Hematopoietic multipotent progenitor cell treated with erythropoietin and hydrocortisone succinate and interleukin-3 and kit ligand, for 17 days (in vitro differentiated cells): ENCODE measurements at places on chromosomes 1 and 21.
A peak's percentile ranks its signal among the peaks of the same experiment; 100 is the strongest.

GRCh38 chr21:35727830-35728229, 332.5 kb downstream of the SETD4 start:
- DNase-seq = no peak

DNA sequence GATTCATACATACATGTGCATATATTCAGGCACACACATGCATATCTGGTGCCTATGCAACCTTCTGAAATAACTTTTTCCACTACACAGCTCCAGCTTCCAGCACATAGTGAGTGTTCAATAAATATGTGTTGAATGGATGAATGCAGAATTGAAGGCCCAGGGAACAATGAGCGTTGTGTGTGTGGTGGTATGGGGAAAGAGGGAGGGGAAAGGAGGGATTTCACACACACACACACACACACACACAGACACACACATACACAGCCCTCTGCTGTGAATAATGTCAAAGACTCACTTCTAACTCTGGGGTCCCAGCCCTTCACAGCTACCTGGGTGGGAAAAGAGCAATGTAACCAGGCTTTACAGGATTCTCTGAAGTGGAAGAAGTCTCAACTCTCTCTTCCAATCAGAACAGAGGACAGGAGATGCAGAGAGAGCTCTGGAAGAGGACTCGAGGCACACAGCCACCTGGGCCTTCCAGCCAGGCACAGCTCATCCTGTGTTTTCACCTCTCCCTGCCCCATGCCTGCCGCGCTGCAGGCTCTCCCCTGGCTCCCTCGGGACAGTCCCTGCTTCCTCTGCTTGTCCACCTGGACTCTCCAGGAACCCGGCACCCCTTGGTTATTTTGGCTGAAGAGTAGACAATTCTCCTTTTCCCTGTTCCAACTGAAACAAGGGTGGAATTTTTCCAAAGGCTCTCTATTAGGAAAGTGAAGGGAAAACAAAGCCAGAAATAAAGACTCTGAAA, 5.4 kb upstream of the IGSF8 start:
- DNase-seq = no peak

DNA sequence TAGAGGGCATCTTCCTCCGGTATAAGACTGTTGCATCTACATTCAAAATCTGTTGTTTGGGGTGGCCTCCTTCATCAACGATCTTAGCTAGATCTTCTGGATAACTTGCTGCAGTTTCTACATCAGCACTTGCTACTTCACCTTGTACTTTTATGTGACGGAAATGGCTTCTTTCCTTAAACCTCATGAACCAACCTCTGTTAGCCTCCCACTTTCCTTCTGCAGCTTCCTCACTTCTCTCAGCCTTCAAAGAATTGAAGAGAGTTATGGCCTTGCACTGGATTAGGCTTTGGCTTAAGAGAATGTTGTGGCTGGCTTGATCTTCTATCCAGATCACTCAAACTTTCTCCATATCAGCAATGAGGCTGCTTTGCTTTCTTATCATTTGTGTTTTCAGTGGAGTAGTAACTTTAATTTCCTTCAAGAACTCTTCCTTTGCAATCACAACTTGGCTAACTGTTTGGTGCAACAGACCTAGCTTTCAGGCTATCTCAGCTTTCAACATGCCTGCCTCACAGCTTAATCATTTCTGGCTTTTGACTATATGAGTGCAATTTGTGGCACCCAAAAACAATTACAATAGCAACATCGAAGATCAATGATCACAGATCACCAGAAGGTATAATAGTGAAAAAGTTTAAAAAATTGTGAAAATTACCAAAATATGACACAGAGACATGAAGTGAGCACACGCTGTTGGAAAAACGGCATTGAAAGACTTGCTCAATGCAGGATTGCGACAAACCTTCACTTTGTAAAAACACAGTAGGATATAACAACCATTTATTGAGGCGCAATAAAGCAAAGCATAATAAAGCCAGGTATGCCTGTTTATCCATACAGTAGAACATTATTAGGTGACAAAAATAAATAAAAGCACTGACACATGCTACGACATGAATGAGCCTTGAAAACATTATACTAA, 56.7 kb upstream of the GFI1 start:
- DNase-seq = no peak

DNA sequence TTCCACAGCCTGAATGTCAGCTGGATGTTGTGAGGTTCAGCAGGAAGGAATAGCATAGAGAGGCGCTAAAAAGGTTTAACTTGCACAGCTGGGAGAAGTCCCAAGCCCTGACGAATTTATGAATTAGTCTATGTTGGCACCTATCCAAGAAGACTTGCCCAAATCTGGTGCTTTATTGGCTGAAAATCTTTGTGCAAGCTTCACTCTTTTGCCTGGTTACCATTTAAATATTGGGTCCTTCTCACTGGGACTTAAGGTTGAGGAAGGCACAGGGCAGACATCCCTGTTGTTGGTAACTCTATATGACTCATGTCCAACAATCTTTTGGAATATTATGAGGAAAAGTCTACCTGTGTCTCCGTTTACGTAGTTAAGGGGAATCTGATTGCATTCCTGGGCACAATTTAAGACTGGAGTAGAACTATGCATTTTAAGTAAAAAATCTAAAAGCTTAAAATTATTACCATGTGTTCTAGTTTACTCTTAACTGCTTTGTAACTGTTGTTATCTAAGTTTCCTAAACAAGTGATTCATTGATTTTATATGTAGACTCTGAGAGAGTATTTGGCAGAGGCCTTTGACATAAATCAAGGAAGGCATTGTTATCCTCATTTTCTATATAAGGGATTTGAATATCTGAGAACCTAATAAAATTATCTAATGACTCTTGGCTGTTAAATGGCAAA, 181.7 kb upstream of the DPYD start:
- no peak for DNase-seq

DNA sequence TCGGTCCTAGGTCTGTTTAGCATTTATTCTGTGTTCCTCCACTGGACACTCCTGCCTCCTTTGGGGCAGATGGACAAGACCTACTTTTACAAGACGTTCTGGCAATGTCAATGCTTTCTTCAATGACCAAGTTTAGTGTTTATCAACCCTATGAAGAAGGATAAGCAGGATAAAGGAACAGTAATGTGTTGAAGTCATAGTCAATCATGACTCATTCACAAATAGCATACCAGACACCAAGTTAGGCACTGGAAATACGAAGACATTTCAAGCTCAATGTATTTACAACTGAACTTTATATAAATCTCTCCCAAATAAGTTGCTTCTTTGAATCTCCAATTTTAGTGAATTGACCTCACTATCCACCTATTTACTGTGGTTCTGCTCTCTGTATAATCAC, 4.8 kb upstream of the SLC35D1 start:
- DNase-seq = no peak

DNA sequence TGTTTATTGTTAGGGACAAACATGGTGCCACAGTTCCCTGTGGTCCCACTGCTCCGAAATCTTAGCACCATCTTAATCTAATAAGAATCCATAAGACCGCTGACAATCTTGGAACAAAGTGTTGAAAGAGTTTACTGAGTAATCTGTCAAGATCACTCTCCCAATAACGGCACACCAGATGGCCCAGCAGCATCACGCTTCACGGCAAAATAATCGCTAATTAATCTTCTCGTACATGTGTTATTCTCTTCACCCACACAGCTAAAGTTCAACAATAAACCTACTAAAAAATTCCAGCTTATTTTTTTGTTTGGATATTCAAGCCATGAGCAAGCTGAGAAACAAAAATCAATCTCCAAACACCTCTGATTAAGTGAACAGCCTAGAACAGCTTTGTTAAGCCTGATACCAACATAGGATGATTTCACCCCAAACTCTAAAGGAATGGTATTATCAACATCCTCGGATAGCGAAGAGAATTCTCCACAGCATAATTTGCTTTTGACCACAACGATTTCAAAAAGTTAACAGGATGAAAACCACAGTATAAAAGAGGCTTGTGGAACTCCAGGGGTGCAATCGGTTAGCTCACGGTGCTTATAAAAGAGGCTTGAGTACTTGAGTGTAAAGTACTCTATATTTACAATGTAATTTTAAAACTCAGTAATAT, 329.9 kb upstream of the GREM2 start:
- DNase-seq = no peak

- no peak for DNase-seq
Observed at GRCh38 chr1:246435421-246436041, 71.5 kb downstream of the SMYD3 start.

GRCh38 chr1:93695411-93696005, 13.9 kb upstream of the BCAR3 start:
- DNase-seq = no peak

- DNase-seq = no peak
Observed at GRCh38 chr1:51086496-51087271, 15.3 kb upstream of the C1orf185 start.

GRCh38 chr1:172255223-172255560, 165.3 kb upstream of the C1orf105 start:
- DNase-seq = no peak

DNA sequence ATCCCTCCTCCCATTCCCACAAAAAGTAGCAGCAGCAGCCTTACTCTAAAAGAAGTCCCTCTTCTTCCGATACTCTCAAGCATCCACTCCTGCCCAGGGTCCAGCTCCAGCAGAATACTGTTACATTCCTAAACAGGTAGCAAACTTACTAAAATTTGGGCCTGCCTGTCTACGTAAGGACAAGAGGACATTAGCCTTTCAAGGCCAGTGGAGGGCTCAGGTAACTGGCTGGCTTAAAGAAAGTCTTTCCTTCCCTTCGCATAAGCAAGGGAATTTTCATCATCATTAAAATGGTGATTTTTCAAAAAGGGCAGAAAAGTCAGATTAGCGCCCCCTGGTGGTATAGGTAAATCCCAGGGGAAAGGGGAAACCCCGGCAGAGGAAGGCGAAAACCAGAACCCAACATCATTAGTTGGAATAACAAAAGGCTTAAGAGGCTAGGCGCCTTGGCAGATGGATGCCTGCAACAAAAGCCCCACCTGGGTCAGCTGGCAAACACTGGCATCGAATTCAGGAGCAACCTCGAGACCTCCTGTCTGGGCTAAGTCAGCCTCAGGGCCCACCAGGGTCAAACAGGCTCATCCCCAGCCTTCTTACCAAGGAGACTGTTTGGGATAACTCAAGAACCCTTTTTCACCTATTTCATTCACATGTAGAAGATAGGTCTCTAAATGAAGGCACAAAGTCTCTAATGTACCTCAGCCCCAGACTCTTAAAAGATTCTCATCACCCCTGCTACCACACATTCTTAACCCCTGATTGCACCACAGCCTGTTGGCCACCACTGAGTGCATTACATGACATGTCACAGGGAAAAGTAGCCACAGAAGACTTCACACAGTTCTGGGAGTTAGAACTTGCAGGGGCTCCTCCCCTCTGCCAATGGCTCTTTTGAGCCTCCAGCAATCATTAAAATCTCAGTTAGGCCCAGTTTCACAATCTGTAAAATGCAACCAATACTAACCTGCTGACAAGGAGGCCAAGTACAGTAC, 36.7 kb downstream of the ERI3 start:
- DNase-seq = peak; percentile 75

- DNase-seq = no peak
Observed at GRCh38 chr1:58815686-58816071, 31.8 kb upstream of the JUN start.

GRCh38 chr1:112114540-112114939, 125.1 kb upstream of the KCND3 start:
- DNase-seq = no peak

GRCh38 chr1:89557445-89557825, 32.8 kb downstream of the LRRC8B start:
- no peak for DNase-seq

GRCh38 chr1:24505816-24506215, 3.2 kb downstream of the RCAN3 start:
- no peak for DNase-seq

GRCh38 chr1:7228252-7228961, 443.2 kb downstream of the CAMTA1 start:
- DNase-seq = no peak

DNA sequence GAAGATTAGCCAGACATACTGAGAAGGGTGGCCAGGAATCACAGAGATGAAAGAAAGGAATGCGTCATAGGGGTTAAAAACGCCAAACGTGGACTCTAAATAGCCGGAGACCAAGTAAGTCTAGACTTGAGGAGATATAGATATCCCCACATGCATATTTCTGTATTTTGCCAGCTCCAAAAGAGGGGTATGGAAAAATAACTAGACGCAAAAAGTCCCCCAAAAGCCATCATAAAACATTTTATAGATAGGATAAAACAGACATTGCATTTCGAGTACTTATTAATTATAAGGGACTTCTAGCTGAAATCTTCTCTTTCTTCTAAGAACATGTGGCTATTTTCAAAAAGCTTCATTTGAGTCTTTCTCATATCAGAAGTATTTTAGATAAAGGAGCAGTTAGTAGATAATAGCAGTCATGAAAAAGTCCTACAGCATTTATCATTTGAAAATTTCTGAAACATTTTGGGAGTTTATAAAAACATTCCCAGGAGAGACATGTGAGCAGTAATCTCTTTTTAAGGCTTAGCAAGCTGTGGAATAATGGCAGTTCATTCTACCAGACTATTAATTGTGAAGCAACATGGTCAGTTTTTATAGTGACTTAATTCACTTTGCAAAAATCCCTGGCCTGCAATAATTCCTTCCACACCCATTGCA, 6.1 kb downstream of the KIF26B start:
- no peak for DNase-seq
